ENCODE measurements at places on chromosomes 5 and 9.

GRCh38 chr5:24444414-24444813 lies 200.4 kb downstream of the CDH10 start:
- DNase-seq, result no peak

- no peak for DNase-seq
Observed at GRCh38 chr5:50749181-50749580, 82.7 kb downstream of the PARP8 start.

DNA sequence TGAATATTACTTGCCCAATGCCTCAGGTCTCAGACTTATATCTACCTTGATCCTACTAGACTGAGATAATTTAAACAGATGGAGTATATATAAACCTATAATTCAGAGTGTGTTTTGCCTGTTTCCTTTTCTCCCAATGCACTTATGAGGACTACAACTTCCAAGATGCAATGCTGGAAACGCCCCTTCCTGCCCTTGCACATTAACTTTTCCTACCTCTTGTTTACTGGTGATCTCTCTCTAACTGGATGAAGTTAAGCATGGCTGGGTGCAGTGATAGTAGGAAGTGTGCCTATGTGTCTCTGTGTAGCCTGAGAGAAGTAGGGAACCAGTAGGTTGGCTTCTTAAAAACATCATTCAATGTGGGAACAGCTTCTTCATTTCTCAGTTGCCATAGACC lies 115.2 kb downstream of the SVEP1 start:
- no peak for DNase-seq

DNA sequence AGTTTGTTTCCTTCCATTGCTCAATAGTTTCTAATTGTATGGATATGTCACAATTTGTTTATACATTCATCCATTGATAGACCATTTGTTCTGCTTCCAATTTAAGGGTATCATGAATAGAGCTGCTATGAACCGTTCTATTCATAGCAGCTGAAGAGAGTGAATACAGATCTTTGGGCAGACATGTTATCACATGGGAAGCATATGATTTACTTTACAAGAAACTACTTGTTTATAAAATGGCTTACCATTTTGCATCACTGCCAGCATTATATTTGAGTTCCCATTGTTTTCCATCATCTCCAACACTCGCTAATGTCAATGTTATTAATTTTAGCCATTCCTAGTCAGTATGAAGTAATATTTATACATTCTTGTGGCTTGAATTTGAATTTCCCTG lies 549.0 kb downstream of the MAT2B start:
- no peak for DNase-seq

- DNase-seq, result no peak
Observed at GRCh38 chr5:124659798-124660197, 86.6 kb downstream of the ZNF608 start.

DNA sequence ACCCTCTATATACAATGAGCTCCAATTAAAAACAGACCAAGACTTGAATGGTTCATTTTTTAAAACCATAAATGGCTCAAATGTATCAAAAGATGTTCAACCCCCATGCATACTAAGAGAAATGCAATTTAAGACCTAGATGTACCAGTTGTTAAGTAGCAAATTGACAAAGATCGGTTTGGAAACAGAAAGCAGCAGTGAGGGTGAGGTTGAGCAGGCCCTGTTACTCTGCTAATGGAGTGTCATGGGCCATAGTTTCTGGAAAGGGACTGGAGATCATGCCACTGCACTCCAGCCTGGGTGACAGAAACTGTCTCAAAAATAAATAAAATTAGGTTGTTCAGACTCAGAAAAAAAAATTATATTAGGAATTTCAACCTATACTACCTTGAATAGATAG lies 55.0 kb downstream of the FNBP1 start:
- DNase-seq, result no peak

DNA sequence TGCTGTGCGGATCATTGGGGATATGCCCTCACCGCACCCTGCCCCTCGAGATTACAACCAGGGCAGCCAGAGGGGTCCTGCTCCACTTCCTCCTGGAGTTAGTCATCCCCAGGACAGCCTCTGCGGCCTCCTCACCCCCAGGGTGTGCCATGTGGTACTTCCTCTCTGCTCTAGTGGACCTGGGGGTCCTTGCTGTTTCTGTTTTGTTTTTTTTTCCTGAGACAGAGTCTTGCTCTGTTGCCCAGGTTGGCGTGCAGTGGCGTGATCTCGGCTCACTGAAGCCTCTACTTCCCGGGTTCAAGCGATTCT lies 5.2 kb upstream of the FCN1 start:
- DNase-seq, result no peak

DNA sequence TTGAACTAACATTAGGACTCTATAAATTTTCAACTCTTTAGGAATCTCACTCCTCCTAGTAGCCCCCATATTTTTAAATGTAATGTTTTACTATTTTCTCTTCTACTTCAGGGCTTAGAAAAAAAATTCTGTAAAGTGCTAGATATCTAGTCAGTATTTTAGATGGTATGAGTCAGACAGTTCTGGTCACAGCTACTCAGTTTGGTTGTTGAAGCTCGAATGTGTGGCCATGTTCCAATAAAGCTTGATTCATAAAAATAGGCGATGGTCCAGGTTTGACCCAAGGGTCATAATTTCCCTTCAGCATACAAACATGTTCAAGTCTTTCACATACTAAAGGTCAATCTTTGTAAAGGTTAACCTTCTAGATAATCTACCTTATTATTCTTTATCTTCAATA lies 566.0 kb upstream of the CDH18 start:
- DNase-seq, result no peak

Measured in H4 (cell line).